Astrocyte (in vitro differentiated cells and primary cell): ENCODE measurements at places on chromosomes 2 and 18. TPM values are rescaled to one million over a fixed set of nuclear protein-coding genes. Genes with fewer than 3 reads are reported as not detected.

DNA sequence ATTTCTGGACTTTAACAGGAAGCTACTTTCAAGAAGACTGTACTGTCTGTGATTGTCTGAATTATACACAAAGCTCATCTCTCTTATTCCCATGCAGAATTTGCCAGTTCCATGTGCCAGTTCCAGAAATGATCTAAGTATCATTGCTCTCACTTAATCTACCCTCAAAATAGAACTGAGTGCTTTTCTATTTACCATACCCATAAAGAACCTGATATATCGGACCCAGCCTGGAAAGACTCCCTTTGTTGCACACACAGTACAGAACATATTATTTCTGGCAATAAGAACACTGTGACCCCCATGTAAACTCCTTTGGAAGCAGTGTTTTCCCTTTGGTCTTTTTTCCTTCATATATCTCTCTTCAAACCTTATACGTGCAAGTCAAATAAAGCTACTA, 102.3 kb upstream of the TTN start:
- no peak for DNase-seq
- no peaks in the 10 kb centered on the region for H3K27me3 ChIP-seq
- H3K4me3 ChIP-seq, result no peak overlapping the region
- H3K4me1 ChIP-seq, result no peaks in the 10 kb centered on the region
- no peaks in the 10 kb centered on the region for H3K36me3 ChIP-seq
- H3K27ac ChIP-seq, result no peak overlapping the region

DNA sequence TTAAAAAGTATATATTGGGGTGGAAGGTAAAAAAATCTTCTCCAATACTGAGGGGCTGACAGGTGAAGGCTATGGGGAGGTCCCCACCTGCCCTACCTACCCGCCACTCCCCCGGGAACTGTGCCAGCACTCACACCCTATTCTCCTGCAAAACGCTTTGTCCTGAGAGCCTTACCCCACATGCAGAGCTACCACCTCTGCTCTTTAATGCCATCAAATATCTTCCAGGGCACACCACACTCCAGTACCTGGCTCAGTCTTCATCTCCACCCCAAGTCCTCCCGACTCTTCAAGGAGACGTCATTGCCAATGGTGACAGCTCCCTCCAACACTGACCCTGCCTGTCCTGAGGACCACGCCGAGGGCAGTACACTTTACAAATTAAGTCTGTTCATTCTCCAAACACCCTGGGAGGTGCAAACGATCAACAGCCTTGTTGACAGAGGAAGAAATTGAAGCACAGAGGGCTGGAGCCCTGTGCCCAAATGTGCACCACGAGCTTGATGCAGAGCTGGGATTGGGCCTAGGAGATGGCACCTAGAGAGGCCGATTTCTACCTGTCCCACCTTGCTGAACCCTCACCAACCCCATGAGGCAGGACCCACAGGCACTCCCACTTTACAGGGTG, 6.0 kb upstream of the GPR55 start:
- peaks cover 2% of the 10 kb centered on the region for H3K27me3 ChIP-seq
- H3K4me3 ChIP-seq, result no peak overlapping the region
- no peak overlapping the region for H3K27ac ChIP-seq

DNA sequence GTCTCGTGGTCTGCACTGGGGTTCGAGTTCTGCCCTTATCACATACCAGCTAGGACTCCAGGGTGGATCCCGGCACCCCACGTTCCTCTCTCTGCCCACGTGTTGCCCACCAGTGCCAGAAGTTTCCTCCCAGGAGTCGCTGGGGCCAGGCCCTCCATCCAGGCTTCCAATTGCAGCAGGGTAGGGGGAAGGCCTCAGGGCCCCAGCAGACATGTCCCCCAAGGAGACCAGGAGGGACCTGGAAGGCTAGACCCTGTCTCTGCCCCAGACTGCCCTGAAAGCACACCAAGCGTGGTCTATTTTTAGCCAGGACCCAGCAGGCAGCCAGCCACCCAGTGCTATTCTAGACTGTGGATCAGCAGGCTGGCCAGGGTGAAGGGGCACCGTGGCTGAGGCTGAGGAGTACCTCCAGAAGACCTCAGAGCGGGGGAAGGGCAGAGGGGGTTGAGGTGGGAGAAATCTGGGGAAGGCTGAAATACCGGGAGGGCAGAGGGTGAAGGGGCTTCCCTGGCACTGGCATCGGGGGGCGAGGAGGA, 18.8 kb upstream of the TNS1 start:
- no peak for DNase-seq
- H3K4me3 ChIP-seq, result no peak overlapping the region
- H3K36me3 ChIP-seq, result no peaks in the 10 kb centered on the region
- H3K27me3 ChIP-seq, result no peaks in the 10 kb centered on the region
- H3K4me1 ChIP-seq, result no peaks in the 10 kb centered on the region

DNA sequence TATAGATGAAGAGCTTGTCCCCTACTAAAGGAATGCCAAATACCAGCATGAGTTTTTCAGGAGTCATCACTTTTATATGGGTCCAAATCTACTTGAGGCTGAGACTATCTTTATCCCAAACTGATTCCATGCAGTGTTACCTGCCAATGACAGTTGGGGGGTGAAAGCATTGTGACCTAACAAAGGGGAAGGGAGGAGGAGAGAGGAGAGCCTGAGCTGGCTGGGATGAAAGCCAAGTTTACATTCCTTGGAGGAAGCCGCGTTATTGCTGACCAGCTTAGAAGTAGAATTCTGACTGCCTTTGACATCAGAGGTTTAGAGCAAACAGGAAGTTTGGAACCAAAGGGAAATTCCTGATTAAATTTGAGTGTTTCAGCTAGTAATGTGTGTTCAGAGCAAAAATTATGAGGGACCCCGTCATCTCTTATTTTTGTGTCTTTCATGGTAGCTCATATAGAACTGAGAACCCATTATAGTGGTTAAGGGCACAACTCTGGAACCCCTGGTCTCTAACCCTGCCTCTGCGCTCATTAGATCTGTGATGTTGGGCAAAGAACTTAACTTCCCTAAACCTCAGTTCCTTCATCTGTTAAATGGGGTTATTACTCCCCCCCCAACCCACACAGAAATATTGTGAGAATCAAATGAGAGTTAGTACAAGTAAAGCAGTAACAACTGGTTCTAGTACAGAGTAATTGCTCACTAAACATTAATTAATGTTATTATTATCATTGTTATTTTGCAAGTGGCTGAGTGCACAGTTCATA, 199.3 kb upstream of the EPAS1 start:
- peaks cover 20% of the 10 kb centered on the region for H3K4me1 ChIP-seq
- peak overlapping the region; percentile 79 for H3K27ac ChIP-seq
- peak; percentile 99 for DNase-seq
- H3K36me3 ChIP-seq, result no peaks in the 10 kb centered on the region
- no peak overlapping the region for H3K4me3 ChIP-seq

DNA sequence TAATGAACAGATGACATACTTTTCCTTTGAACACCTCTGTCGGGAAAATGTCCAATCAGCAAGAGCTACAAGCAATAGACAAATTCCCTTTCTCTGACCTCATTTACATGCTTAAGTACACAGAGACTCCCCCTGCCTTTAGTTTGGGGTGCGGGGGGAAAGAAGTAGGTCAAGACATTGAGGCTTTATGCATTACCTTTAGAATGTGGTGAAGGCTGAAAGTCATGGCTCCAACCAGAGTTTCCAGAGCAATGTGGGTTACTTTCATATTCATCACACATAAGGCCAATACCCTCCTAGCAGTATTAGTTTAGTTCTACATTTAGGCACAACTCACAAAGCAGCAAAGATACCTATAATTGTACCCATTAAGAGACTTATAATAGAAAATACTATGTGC, 808.3 kb downstream of the NRXN1 start:
- H3K4me1 ChIP-seq, result no peaks in the 10 kb centered on the region
- no peaks in the 10 kb centered on the region for H3K27me3 ChIP-seq
- H3K4me3 ChIP-seq, result no peak overlapping the region
- H3K27ac ChIP-seq, result no peak overlapping the region

DNA sequence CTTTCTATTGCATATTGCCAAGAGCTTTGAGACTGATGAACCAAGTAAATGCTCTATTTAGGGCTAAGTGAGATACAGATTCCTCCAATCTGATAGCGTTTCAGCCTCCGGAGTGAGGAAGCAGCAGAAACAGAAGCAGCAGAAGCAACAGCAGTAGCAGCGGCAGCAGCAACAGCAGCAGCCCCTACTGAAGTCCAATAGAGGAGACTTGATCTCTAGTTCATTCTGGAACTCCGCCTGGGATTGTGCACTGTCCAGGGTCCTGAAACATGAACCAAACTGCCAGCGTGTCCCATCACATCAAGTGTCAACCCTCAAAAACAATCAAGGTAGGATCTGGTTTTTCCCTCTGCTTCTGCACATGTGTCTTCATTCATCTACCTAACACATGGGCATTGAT, at the start of gene DPP10:
TSS of gene DPP10 (plus strand) at position 132 of the 400 bp plus-strand sequence.
- no peaks in the 10 kb centered on the region for H3K27me3 ChIP-seq
- no peaks in the 10 kb centered on the region for H3K4me1 ChIP-seq
- H3K4me3 ChIP-seq, result no peak within 1 kb of the TSS
- H3K36me3 ChIP-seq, result no peaks in the 10 kb centered on the region

- H3K27ac ChIP-seq, result no peak overlapping the region
- H3K36me3 ChIP-seq, result no peaks in the 10 kb centered on the region
- no peaks in the 10 kb centered on the region for H3K27me3 ChIP-seq
- no peaks in the 10 kb centered on the region for H3K4me1 ChIP-seq
- DNase-seq, result no peak
- no peak overlapping the region for H3K4me3 ChIP-seq
Observed at GRCh38 chr2:80947601-80948130, 643.1 kb upstream of the LRRTM1 start.

DNA sequence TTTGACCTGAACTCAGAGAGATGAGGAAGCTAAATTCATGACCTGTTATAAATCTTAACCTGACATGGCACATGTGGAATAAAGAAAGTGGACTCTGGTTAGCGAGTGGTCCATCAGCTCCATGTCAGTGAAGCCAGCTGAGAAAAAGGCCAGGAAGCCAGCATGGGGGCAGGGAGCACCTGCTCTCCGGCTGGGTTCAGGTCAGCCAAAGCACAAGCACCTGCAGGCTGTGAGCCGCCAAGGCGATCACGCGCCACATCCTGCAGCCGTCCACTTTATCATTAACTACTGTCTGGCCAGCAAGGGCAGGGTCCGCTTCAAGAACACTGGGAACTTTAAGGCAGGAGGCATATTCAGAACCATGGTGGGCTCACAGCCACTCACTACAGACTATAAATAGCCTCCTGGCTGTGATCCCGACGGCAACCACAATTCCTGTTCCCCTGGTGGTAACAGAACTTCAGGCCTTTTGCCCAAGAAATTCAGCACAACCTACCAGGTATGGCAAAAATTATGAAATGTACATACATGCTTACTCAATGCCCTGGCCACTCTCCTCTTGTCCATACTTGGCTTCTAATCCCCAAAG, 35.5 kb downstream of the ACVR1 start:
- no peaks in the 10 kb centered on the region for H3K36me3 ChIP-seq
- no peak overlapping the region for H3K27ac ChIP-seq
- H3K4me3 ChIP-seq, result no peak overlapping the region
- H3K4me1 ChIP-seq, result peaks cover 52% of the 10 kb centered on the region
- no peaks in the 10 kb centered on the region for H3K27me3 ChIP-seq

GRCh38 chr2:170696948-170697347, 18.2 kb upstream of the SP5 start:
- H3K27ac ChIP-seq, result no peak overlapping the region
- H3K4me1 ChIP-seq, result no peaks in the 10 kb centered on the region
- H3K36me3 ChIP-seq, result no peaks in the 10 kb centered on the region
- DNase-seq, result no peak
- H3K27me3 ChIP-seq, result peaks cover 5% of the 10 kb centered on the region
- H3K4me3 ChIP-seq, result no peak overlapping the region

GRCh38 chr2:48369971-48370370, 160.0 kb upstream of the STON1 start:
- H3K27ac ChIP-seq, result no peak overlapping the region
- H3K4me1 ChIP-seq, result no peaks in the 10 kb centered on the region
- no peak overlapping the region for H3K4me3 ChIP-seq
- peaks cover 8% of the 10 kb centered on the region for H3K36me3 ChIP-seq
- DNase-seq, result no peak

GRCh38 chr2:226125176-226125883, 674.3 kb downstream of the IRS1 start:
- no peaks in the 10 kb centered on the region for H3K36me3 ChIP-seq
- H3K4me1 ChIP-seq, result no peaks in the 10 kb centered on the region
- DNase-seq, result no peak
- H3K27ac ChIP-seq, result no peak overlapping the region
- H3K27me3 ChIP-seq, result no peaks in the 10 kb centered on the region
- no peak overlapping the region for H3K4me3 ChIP-seq

DNA sequence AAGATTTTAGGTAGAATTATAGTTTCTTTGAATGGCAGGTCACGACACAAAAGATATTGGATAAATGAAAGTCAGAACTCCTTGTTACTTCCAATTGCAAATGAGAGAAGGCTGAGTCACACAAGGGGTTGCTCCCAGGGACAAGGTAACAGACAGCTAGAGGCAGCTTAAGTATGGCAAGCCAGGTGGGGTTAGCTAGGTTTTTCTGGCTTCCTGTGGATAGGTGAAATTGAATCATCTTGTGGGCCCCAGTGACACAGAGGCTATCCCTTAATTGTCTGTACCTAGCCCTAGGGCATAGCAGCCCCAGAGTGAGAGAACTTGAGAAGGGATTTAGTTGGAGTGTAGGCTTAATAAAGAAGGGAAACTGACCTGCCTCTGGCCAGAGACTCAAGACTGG, 407.7 kb upstream of the SLC8A1 start:
- H3K36me3 ChIP-seq, result no peaks in the 10 kb centered on the region
- no peak overlapping the region for H3K4me3 ChIP-seq

DNA sequence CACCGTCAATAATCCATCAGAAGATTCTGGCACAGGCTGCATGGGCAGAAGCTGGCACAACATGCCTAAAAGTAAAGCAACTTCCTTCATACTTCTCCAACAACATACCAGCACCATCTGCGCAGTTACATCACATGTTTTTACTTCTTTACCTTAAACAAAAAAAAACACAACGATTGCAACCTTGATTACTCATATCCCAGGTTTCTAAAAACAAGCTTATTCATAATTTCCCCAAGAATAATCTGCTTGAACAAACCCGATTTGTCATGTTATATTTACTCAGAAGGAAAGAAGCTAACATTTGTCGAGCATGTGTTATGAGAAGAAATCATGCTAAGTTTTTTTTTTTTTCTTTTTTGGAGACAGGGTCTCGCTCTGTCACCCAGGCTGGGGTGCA, 54.7 kb downstream of the THADA start:
- H3K27ac ChIP-seq, result no peak overlapping the region
- DNase-seq, result no peak
- no peak overlapping the region for H3K4me3 ChIP-seq
- H3K27me3 ChIP-seq, result no peaks in the 10 kb centered on the region
- H3K4me1 ChIP-seq, result peaks cover 5% of the 10 kb centered on the region
- peaks cover 2% of the 10 kb centered on the region for H3K36me3 ChIP-seq

SMYD1 gene
- not detected in 2 replicates for total RNA-seq

ALPG gene
- 0.19 and 0.27 TPM in 2 replicates for total RNA-seq

SERPINB12 gene
- total RNA-seq, result not detected in 2 replicates

OSBPL6 gene
- 13.4 and 13.7 TPM in 2 replicates for total RNA-seq

PLGLB1 gene
- total RNA-seq, result 0.59 and 1.8 TPM in 2 replicates

MC2R gene
- not detected in 2 replicates for total RNA-seq

GALNT1 gene
- 124 and 127 TPM in 2 replicates for total RNA-seq

RAB6C gene
- 0.09 and 0.14 TPM in 2 replicates for total RNA-seq

KRCC1 gene
- total RNA-seq, result 17.7 and 18.3 TPM in 2 replicates

PLA2R1 gene
- total RNA-seq, result 7.1 and 10.5 TPM in 2 replicates

TBC1D8 gene
- 1.9 and 2.4 TPM in 2 replicates for total RNA-seq
